ENCODE measurements at places on chromosomes 3 and 15.

DNA sequence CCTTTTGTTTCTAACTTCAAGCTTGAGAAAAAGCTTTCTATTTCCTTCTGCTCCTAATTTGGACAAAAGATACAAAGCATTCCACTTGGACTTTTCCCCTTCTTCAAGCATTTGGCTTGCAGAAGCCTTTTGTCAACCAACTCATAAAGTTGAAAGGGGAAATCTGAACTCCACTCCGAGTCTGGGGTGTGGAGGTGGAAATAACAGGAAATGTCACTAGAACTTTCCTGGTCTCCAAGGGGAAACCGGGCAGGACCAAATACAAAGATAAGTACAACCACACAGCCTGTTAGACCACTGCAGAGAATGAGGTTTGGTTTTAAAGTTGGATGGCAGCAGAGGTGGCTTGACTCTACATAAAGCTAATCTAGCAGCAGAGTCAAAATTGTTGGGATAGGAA is 4.2 kb upstream of the C3orf80 start:
- no peak for DNase-seq

GRCh38 chr15:94677202-94677790 is 445.9 kb downstream of the MCTP2 start:
- no peak for DNase-seq

DNA sequence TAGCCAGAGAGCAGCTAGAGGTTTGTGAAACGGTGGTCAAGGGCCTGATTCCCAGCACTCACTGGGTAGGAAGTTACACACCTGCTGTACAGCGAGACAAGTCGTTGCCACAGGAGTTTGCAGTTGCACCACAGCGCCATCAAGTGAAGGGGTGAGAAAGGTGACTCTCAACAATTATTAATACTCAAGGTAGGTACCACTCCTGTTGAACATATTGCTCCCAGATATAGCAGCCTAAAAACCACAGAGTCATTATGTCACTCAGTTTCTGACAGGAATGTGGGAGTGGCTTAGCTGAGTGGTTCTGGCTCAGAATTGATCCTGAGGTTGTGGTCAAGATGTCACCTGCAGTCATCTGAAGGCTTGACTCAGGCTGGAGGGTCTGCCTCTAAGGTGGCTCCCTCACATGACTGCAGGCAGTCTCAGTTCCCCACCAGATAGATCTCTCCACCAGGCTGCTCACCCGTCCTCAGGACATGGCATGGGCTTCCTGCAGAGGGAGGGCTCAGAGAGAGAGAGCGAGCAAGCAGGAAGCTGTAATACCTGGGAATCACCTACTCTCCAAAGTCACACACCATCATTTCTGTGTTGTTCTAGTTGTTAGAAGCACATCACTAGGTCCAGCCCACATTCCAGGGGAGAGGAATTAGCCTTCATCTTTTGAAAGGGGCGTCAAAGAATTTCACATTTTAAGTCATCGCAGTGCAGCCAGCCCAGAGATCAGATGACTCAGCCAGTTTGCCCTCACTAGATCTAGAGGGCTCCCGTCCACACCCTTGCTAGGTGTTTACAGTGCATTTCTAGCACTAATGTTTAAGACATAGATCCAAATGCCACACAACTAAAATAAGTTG is 17.0 kb upstream of the ANO10 start:
- no peak for DNase-seq

DNA sequence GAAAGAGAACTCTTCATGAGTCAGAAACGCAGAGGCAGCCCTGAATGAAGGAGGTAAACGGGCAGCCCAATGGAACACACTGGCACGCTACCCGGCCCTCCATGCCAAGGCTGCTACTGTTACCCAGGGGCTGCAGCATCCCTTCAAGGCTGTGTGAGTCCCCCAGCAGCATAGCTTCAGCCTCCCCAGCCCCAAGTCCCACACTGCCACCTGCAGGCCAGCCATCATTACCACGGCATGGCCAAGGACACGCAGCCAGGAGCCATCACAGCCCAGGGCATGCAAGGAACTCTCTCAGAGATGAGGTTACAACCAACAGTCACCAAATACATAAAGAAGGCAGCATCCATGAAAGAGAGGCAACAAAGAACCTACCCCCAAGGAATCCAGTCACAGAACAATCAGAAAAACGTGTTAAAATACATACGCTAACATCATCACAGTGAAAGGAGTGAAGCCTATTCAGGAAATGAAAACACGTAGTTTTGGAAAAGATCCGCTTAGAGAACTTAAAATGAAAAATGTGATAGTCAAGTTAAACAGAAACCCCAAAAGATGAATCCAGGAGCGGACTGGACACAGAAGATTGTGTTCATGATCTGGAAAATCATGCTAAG is 22.4 kb downstream of the PLA2G4F start:
- DNase-seq: peak; percentile 19

DNA sequence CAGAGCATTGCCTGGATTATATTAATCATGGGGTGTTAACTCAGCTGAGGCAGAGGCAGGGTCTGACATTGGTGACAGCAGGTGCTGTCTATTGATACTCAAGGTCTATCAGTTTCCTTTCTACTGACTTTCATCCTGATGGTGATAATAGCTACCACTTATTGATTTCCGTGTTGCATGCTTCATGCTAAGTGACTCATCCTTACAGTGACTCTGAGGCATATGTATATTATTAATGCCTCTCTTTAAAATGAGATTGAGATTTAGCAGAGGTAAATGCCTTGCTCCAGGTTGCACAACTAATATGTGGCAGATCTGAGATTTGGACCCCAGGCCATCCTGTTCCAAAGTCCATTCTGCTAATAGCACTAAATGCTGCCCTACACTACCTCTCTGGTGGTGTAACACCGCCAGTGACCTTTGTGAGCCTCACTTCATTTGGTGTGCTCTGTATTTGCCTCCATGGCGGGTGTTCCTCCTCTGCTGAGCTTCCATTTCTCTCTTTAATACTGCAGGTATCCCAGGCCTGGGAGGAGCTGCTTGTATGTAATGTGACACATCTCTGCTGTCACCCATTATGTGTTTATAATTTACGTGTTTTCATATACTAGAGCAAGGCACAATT is 50.4 kb downstream of the GPR171 start:
- no peak for DNase-seq

- DNase-seq: no peak
Observed at GRCh38 chr15:76575679-76576078, 239.1 kb downstream of the ISL2 start.

DNA sequence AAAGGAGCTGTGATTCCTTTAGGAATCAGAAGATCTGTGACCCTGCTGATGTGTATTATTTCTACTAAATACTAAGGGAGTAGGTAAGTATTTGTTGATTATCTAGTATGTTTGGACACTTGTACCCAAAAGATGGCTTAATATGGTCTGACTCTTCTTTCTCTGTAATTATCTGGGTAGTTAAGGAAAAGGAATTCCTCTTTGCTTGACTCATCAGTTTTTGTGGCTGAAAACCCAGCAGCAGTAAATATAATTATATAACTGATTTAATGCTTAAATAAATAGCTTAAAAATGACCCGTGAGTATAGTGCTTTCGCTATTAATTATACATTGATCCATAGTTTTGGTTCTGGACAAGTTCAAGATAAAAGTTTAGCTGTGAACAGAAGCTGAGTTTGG is 155.8 kb downstream of the LRTM1 start:
- DNase-seq: no peak

GRCh38 chr3:126937533-126937932 is 45.4 kb upstream of the PLXNA1 start:
- DNase-seq: no peak

DNA sequence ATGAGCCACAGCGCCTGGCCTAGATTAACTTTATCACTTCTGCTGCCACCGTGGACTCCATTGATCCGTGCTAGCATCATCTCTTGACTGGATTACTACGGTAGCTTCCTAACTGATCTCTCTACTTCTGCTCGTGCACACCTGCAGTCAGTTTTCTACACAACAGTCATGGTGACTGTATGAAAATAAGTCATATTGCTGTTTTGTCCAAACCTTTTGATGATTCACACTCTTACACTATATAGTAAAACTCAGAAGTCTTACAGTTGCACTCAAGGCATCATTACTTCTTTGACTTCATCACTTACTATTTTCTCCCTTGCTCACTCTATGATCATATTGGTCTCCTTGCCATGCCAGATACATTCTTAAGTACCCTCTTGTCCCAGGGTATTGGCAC is 10.1 kb downstream of the PDCD6IP start:
- DNase-seq: no peak

DNA sequence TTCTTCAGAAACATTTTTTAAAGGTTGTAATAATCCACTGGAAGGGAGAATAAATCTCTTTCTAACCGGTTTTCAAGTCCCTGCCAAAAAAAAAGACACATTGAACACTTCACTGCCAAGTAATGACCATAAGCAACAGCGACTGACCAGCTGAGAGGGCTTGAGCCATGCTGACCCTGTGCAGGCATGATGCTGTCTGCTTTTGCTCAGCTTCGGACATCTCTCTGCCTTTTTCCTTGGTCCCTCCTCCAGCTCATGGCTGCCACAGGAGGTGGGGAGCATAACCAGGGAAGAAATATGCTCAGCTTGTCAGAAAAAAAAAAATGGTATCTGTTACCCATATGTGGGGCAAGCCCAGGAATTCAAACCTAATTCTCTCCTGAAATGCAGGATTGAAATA is 1.5 kb downstream of the IGSF10 start:
- DNase-seq: no peak

DNA sequence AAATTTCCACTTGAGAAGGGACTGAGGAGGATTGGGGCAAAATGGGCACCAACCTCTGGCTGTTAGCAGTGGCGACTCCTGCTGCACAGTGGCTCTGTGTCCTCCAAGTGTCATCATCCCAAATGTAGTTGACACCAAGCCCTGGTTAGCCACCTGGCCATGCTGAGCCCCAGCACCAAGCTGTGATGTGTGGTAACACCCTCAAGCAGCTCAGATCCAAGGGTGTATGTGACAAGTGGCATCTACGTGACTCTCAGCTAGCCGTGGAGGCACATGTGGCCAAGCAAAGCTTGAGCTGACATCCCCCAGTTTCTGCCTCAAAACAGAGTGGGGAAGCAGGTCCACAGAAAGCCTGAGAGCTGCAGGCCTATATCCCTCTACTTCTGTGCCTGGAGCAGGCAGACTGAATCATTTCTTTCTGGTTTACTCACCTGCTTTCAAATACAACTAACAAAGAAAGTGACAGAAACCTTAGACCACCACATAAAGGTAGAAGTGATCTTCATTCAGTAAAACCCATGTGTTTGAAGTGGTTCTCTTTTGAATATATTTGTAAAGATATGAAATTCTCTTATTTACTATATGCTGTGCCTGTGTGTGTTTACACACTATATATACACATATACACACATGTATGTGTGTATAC is 40.0 kb downstream of the FOXP1 start:
- no peak for DNase-seq

DNA sequence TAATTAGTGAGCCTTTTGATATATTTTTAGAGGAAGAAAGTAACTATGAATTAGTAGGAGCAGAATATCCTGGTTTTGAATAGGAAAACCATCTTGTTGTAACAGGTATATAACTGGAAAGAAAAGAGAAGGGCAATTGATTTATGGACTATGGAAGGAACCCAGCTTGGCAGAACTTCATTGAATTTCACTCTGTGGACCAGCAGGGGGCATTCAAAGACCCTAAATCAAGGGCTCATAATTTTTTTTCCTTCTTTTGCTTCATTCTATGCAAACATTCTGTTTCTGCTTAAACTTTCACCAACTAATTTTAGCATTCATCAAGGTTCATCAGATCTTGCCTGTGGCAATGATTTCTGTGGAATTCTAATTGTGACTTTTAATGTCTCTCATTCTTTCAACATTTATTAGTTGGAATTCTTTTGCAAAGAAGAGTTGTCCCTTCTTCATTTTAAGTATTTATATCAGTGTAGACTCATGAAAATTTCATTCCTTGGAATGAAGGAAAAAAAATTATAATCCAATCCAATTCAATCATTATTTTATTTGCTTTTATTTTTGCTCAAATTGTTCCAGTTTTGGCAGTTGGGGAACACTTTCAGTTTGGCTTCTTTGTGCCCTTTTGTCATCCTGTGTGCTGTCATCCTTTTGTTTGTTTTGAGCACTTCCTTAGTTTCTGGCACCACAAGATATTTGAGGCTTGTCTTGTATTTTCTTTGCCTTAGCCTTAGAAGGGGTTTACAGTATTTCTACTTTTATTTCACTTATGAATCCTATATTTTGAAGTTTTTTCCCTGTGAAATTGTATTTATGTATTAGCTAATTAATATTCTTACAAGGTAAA is 30.4 kb downstream of the NXPE3 start:
- DNase-seq: peak; percentile 5

DNA sequence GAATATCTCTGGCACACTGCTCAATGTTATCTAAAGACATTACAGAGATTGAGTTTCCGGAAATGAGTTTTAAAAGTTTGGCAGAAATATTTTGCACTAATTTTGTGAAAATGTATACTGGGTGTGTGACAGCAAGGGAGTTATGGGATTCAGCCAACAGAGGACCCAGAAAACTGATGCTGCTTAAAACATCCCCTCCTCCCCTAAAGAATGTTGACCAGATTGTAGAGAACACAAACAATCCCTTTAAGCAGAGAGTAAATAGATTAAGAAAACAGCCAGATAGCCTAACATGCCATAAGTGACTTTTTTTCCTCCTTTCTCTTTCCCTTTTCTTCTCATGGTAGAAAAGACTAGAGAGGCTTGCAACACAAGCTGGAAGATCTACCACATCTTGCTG is 928.0 kb upstream of the ALCAM start:
- no peak for DNase-seq

GRCh38 chr15:51579012-51579411 is 43.6 kb downstream of the DMXL2 start:
- DNase-seq: no peak

DNA sequence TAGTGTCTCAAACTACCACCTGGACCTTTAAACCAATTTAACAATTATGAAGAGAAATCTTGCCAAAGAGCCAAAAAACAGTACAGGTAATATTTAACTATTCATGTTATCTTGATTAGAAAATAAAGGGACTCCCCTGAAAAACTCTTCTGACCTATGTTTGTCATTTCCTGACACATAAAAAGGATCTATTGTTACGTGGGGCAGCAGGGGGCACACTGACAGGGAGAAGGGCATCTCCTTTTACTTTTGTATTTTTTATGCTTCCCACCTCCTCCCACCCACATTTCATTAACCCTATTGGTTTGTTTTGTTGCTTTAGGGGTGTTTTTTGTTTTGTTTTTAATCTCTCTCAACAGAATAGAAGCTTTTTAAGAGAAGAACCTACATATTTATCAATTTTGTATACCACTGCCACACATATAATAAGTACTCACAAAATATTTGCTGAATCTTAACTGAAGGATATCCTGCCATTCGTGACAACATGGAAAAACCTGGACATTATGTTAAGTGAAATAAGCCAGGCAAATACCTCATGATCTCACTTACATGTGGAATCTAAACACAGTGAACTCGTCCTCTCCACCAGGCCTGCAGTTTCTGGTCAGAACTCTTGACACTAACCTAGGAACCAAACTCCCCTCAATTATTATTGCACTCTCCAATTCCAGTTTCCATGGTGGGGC is 17.7 kb downstream of the STAG1 start:
- no peak for DNase-seq

GRCh38 chr3:154364849-154365248 is 40.6 kb upstream of the DHX36 start:
- DNase-seq: no peak

Data from stimulated activated naive CD4-positive, alpha-beta T cell treated with Interleukin-2 at 50 U/mL for 16 hours (primary cell).